CD4-positive, alpha-beta T cell treated with Interleukin-4 for 4 hours (primary cell): ENCODE measurements at places on chromosomes 1 and 21.
A peak's percentile ranks its signal among the peaks of the same experiment; 100 is the strongest.

- no peak for DNase-seq
Measured at GRCh38 chr1:167128261-167129227, 34.7 kb downstream of the STYXL2 start.

DNA sequence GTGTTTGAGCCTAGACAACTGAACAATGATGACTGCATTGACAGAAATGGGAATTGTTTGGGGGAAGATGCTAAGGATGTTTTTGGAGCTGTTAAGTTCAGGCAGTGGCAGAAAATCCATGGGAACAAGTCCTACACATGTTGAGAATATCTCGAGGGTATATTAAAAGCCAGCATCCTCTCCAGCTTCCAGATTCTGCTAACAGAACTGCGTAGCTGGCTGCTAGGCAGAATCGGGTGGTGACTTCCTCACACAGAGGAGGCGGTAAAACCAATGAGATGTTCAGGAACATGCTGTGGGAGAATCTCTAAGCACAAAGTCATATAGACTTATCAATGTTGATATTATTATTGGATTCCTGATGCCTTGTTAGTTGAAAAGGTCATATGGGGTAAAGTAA, 14.8 kb downstream of the FAM163A start:
- DNase-seq = no peak

GRCh38 chr1:47532921-47533792, 95.3 kb downstream of the FOXD2 start:
- DNase-seq = no peak

DNA sequence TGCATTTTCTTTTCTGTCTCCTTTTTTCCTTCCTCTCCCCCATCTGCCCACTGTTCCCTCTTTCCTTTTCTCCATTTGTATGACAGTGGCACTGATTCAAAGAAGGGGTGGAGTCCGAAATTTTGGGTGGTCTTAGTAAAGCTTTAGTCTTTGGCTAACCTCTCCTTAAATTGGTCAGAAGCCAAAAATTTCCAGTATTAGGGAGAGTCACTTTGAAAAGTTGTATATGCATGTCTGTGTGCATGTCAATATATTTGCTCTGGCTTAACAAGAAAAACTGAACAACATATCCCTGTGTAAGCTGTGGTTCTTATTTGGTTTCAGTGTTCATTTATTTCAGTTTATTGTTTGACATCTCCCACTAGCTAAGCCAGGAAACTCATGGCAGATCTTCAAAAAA, 314.8 kb upstream of the CXADR start:
- no peak for DNase-seq

GRCh38 chr1:56436296-56436695, 143.1 kb downstream of the PLPP3 start:
- DNase-seq = no peak

DNA sequence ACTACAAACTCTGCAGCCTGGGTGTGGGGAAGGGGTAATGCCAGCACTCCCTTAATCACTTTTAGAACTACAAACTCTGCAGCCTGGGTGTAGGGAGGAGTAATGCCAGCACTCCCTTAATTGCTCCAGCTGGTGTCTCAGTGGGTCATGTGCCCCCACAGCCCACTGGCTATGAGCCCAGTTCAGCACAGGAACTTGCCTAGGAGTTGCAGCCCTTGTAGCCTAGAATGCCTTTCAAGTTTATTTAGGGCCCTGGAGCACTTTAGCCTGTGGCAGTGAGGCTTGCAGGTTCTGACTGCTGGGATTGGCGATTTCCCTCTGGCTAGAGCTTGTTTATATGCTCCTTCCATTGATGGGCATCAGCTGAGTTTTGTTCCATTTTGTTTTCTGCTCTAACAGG, 17.1 kb downstream of the VN1R5 start:
- no peak for DNase-seq

DNA sequence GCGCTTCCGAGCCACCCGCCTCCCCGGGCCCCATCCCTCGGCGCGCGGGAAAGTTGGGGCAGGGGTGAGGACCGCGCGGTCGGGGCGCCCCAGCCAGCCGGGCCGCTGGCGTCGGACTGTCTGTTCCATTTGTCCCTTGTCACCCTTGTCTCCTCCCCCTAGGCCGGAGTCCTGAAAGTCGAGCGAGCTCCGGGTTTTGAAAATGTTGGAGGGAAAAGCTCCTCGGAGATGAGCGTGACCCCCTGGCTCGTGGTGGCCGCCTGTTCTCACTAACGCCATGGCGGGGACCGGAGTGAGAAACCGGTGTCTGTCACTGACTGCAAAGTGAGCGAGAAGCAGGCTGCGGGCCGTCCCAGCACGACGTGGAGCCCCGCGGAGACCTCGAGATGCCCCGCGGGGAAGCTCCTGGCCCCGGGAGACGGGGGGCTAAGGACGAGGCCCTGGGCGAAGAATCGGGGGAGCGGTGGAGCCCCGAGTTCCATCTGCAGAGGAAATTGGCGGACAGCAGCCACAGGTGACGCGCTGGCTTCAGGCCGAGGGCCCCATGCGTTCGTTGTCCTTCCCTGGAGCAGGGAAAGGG, 491 bp downstream of the PER3 start:
- DNase-seq = no peak

DNA sequence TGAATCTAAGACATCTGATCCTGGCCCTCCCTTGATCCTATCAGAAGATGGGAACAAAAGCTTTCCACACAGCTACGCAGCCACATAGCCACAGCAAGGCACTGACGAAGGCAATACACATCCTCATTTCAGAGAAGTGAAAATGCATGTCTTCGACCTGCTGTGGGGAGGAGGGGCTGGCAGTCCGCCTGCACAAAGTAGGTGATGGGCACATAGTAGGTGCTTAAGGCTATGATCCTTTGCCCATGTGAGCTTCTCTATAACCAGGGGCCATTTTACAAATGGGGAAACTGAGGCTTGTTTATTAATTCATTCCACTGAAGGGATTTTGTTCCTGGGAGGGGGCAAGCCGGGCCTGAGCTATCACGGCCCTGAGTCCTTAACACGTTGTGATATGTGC, 94.2 kb downstream of the PAX7 start:
- DNase-seq = no peak

GRCh38 chr1:176742322-176742721, 279.3 kb downstream of the PAPPA2 start:
- no peak for DNase-seq

GRCh38 chr1:91804546-91805023, 81.4 kb downstream of the TGFBR3 start:
- DNase-seq = peak; percentile 89

GRCh38 chr1:37883671-37884070, 24.3 kb upstream of the MTF1 start:
- no peak for DNase-seq

DNA sequence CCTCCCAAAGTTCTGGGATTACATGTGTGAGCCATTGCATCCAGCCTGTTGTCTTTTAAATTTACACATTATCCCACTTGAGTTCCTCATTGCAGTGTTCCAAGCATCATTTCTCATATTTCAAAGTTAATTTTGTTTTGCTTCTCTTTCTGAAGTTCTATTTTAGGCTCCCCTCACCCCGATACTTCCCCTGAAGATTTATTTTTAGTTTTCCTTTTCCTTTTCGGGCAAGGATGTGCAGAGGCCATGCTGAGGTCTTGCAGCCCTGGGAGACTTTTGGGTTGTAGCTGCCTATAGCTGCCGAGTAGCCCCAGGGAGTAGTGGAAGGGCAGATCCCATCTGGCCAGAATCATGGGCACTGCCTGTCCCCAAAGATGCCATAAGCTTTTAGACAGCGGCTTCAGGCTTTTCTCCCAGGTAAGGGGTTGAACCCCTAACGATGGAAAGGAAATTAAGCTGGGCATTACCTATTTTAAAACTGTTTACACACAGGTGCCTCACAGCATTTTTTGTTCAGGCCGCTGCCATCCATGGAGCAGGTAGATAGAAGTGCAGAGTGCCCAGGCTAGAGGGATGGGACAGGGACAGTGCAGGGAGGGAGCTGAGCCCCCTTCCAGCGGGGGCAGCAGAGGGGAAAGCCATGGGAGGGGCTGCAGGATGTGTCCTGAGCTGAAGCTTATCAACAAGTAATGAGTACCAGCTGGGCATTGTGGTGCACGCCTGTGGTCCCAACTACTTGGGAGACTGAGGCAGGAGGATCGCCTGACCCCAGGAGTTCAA, 15.9 kb downstream of the PSEN2 start:
- DNase-seq = no peak

DNA sequence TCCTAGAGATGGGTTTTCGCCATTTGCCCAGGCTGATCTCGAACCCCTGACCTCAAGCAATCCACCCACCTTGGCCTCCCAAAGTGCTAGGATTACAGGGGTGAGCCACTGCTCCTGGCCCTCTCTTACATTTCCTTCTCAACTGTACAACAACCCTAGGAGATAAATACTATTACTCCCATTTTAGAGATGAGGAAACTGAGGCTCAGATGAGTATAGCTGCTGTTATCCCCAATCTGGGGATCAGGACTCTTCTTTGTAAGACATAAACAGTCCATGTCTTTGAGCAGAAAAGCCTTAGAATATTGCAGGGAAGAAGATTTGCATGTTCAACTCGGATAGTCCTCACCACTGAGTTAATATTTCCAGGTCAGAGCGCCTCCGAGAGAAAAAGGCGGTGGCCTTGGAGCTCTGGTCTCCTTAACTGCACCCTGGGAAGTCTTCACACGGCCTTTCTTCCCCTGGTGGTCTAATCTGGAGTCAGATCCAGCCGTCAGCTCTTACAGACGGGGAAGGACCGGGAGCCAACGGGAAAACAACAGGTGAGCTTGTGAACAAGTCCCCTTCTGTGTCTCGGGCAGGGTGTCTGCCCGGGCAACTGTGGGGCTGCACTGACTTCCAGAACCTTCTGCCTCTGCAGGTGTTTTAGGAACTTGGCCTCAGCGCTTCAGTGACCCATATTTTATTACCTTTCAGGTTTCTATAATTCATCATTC, 5.9 kb upstream of the OLIG1 start:
- DNase-seq = no peak
